GM18507 (cell line): ENCODE measurements at places on chromosomes 6 and 20.

DNA sequence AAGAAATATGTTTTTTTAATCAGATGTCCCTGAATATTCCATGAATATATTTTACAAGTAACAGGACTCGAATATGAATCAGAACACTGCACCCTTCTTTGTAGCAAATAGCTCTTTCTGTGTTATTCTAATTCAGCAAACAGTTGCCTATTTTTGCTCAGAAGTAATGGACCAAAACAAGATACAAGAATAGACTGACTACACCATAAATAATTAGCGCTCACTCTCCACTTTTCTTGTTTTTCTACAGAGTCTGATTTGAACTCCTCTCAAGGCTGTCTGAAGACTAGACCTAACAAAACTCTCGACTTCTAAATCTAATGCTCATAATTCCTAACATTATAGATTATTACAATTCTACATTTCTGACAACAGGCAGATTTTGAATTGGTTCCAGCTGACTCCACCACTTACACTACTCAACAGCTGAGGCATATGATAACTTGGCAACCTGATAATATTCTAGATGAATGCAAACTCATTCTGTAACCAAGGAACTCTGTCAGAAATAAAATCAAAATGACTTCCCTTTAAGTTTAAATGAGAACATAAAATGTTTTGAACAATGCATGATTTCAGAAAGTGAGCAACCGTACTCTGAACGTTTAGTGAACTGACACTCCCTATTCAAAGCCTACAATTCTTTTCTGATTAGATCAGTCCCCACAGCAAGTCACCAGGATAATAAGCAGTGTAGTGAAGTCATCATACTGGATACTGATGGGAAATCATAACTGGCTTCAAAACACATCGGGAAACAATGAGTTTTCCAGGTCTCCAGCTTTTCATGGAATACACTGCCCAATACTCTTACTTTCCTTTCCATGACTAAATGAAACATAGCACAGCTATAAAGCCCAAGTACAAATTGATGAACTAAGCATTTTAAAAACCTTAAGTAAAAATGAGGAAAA, 114.2 kb upstream of the BEND6 start:
- no peak for DNase-seq

DNA sequence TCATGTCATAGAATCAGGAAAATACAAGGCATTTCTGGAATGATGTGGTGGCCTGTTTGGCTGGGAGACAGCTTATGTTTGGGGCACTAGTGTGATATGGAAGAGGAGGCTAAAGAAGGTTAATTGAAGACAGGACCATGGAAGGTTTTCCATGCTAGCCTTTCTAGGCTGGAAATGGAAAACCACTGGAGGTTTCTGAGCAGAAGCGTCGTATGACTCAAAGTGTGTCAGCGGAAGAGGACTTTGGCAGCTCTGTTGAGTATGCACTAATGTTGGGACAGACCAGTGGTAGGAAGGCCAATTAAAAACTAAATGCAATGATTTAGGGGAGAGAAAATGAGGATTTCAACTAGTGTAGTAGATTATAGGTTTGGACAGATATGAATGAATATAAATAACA, 413.1 kb downstream of the PLCB1 start:
- DNase-seq, result no peak

GRCh38 chr6:2848851-2849250, 7.2 kb upstream of the SERPINB1 start:
- DNase-seq, result no peak

DNA sequence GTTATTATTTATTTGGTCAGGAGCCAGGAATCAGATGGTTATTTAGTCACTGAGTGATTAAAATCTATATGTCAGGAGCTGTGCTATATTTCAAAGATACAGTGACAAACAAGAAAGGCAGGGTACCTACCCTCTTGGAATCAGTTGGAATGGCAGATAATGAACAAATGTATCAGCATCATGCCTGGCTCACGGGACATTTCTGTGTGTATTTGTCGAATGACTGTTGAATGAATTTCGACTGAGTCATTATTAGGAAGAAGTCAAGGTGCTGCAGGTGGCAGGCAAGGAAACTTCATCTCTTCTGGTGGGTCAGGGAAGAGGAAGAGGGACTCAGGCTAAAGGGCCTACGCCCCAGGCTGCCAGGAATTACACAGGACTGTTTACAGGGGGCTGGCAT, 13.6 kb downstream of the PKIG start:
- no peak for DNase-seq

DNA sequence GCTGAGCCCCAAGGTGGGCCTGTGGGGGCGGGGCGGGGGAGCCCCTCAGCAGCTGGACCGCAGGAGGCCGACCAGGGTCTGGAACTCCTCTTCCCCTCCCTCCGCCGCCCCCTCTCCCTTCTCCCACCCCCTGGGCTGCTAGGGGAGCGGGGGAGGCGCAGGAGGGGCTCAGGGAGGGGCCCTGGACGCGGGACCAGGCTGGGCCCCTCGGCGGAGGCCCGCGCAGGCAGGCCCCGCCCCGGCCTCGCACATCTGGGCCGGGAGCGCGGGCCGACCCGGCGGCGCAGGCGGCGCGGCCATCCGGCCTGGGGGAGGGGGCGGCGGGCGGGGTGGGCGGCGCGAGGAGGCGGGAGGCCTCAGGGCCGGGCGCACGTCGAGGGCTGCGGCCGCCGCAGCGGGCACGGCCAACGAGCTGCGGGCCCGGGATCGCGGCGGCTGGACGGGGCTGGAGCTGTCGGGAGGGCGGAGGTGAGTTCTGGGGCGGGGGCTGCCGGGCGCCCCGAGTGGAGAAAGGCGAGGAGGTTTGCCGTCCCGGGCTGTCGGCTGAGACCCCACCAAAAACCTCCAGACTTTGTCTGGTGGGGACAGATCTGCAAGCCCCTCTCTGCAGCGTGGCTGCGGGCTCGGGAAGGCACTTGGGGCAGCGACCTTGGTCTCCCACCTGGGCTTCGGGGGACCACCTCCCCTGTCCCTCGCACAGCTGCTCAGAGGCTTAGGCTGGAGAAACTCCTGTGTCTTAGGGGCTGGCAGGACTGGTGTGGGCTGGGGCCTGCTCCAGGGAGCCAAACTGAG, at the start of gene HSPA12B:
HSPA12B (plus strand) TSS at position 359 of the 792 bp plus-strand sequence. CDS start 5,990 bp downstream, outside the sequence.
- no peak for DNase-seq

DNA sequence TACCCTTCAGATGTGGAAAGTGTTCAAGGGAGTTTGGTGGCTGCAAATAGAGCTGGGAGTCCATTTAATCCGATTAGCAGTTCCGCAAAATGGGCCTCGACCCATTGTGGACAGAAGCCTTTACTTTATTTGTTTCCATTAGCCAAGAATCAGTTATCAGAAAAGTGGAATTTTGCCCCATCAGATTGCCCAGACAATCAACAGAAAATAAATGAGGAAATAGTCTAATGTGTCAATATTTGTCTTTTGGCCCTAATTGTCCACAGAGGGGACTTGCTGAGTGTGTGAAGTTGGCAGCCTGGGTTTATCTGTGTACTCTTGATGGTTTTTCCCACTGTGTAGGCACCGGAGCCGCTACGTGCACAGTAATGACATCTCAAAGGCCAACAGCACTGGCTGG, 134.3 kb downstream of the LINC00237 start:
- no peak for DNase-seq

- DNase-seq, result no peak
Measured at GRCh38 chr6:136408204-136408603, 118.6 kb upstream of the BCLAF1 start.

GRCh38 chr20:16641511-16642023, 68.3 kb upstream of the KIF16B start:
- no peak for DNase-seq

DNA sequence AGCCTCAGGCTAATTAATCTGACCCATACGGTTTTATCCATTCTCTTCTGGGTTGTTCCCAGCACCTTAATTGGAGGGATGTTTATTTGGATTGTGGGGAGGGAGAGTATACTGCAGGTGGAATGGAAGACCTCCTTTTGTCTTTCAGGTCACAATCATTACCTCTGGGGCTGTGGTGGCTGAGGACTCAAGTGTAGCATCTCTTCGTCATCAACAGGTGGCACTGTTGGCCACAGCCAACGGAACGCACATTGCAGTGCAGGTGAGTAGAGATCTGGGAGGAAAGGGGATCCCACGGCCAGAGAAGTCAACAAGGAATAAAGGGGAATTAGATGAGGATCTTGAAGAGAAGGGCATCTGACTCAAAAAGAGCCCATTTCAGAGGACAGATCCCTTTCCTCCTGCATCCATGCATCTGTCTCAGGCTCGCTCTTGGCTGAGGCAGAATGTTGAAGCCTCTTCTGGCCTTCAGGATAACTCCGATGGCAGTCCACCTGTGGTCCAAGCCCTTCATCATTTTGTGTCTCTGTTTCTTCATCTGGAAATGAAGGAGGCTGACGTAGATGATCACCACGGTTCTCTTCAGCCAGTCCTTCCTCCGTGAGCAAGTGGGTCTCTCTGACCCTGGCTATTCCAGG, 3.2 kb upstream of the DEF6 start:
- no peak for DNase-seq

DNA sequence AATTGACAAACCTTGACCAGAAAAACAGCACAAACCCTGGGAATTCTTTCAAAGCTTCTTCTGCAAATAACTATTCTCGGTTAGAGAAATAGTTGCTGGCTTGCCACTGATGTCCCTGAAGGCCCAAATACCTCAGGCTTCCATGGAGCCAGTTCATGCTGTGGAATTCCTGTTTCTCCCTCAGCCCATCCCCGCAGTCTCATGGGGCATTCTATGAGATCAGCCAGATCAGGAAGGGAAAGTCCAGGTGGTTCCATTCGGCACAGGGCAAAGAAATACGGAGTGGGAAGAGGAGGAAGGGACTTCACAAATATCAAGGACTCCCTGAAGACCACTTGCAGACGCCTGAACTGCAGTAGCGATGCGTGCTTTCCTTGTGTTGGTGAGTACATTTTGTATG, 63.3 kb downstream of the MYLK4 start:
- no peak for DNase-seq

DNA sequence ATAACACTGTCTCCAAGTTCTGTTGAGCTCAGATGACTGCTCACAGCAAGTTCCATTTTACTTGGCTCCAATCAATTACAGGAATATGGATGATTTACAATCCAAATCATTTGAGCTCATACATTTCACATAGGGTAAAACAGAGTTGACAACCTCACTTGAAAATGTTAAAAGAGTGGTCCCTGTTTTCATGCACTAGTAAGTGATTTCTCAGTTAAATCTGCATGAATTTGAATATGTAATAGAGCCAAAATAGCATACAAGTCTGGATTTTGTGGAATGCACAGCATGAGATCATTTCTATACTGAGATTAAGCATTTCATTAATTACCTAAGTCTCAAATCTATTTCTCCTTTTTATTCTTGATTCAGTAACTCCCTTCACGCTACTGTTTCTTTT, 217.6 kb downstream of the SIM1 start:
- DNase-seq, result no peak

GRCh38 chr6:122953766-122954165, 42.3 kb upstream of the CLVS2 start:
- DNase-seq, result no peak
